Kidney tubule cell (primary cell): ENCODE measurements at places on chromosomes 16 and 17.

DNA sequence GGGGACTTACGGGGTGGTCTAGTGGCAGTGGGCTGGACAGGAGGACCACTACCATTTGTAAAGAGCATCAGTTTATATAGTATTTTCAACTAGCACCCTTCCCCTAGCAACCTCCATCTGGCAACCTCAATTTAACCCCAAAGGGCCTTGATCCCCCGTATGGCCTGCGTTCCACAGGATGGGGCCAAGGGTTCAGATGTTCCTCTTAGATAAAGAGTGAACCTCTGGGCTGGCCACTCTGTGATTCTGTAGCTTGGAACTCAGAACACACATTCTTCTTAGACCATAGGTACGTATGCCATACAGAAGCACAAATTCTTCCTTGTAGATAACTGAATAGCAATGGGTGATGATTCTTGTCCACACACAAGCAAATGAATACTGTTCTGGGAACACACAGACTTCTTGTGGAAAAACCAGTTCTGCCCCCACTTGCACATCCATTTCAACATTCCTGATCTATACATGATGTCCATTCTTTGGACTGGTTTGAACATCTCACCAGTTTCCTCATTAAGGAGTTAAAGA is 1.9 kb upstream of the GGA2 start:
- DNase-seq = no peak

DNA sequence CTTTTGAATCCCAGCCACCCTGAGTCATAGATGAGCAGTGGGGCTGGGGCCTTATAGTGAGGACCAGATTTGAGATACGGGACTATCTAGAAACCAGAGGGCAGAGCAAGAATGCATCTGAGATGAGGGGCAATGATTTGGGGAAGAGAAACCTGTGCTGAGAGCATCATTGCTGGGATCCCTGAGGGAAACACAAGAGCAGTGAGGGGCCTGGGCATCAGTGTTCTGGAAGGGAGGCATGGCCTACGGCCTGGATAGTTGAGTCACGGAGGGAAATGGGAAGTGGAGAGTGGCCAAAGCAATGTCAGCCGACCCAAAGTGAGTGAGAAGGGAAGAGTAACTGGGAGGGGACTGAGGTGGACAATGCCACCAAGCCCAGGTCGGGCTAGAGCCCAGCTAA is 5.2 kb downstream of the CAMTA2 start:
- no peak for DNase-seq

- no peak for DNase-seq
Measured at GRCh38 chr17:9938764-9939163, 33.7 kb upstream of the RCVRN start.

DNA sequence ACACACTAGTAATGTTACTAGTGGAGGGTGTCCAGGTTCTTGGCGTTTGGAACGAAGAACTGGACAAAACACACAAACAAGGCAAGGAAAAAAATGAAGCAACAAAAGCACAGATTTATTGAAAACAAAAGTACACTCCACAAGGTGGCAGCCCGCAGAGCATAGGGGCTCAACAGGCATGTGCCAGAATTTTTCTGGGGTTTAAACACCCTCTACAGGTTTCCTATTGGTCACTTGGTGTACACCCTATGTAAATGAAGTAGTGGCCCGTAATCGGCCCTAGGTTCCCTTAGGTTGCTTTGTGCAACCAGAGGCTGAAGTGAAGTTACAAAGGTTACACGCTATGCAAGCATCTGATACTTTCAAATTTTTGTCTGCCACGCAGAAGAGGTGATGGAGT is 8.1 kb downstream of the OR2C1 start:
- DNase-seq = no peak

- DNase-seq = no peak
Measured at GRCh38 chr17:58759522-58759921, 3.9 kb downstream of the PPM1E start.

GRCh38 chr17:82120148-82120547 is 22.1 kb upstream of the FASN start:
- no peak for DNase-seq

GRCh38 chr16:47461598-47462266 is 601 bp downstream of the PHKB start:
- DNase-seq = peak; percentile 81

DNA sequence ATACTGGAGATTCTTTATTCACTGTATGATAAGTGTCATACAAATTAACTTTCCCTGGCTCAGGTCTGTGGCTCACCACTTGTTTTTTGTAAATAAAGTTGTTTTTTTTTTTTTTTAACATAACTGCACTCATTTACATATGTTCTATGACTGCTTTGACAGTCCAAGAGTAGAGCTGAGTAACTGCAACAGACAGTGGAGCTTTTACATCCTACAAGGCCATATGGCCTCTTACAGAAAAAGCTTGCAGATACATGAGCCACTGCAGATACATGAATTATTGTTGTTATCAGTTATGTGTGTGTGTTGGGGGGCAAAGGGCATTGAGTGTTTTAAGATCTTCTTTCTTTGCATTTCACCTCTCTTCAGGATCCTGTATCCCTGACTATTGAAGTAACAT is 311.7 kb downstream of the BCAS3 start:
- no peak for DNase-seq

- DNase-seq = peak; percentile 29
Measured at GRCh38 chr16:81655469-81656162, 123.5 kb upstream of the PLCG2 start.

DNA sequence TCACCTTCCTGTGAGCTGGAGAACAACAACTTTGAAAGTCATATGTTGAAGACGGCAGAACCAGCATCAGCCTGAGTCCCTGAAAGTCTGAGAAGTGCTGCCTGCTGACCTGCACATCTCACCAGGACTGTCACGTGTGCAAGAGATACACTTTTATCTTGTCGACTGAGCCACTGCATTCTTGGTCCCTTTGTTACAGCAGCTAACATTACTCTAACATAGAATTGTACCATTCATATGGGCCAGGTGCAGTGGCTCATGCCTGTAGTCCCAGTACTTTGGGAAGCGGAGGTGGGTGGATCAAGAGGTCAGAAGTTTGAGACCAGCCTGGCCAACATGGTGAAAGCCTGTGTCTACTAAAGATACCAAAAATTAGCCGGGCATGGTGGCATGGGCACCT is 40.1 kb downstream of the MARCHF10 start:
- DNase-seq = no peak

GRCh38 chr17:65121916-65122806 is 15.0 kb upstream of the RGS9 start:
- DNase-seq = peak; percentile 60

GRCh38 chr16:70715055-70715858 is 29.4 kb upstream of the MTSS2 start:
- DNase-seq = peak; percentile 100

DNA sequence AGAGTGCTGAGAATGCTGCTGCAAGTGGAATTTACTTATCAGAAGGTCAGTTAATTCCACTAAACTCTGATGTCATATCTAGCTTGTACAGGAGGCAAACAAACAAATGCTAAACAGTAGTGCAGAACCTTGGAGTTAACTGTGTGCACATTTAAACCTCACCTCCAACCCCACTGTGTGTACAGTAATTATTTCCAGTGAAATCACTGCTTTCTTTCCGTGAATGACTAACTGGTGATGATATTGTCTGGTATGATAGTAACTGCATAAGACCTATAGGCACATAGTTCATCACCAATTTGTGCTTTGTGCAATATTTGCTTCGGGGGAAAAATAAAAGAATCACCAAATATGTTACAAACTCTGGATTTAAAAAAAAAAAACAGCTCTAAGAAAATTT is 492.5 kb upstream of the HSBP1 start:
- DNase-seq = no peak
